HCT116 (cell line): ENCODE measurements at places on chromosomes 12 and 14. TPM values are rescaled to one million over a fixed set of nuclear protein-coding genes. Genes with fewer than 3 reads are reported as not detected.

DNA sequence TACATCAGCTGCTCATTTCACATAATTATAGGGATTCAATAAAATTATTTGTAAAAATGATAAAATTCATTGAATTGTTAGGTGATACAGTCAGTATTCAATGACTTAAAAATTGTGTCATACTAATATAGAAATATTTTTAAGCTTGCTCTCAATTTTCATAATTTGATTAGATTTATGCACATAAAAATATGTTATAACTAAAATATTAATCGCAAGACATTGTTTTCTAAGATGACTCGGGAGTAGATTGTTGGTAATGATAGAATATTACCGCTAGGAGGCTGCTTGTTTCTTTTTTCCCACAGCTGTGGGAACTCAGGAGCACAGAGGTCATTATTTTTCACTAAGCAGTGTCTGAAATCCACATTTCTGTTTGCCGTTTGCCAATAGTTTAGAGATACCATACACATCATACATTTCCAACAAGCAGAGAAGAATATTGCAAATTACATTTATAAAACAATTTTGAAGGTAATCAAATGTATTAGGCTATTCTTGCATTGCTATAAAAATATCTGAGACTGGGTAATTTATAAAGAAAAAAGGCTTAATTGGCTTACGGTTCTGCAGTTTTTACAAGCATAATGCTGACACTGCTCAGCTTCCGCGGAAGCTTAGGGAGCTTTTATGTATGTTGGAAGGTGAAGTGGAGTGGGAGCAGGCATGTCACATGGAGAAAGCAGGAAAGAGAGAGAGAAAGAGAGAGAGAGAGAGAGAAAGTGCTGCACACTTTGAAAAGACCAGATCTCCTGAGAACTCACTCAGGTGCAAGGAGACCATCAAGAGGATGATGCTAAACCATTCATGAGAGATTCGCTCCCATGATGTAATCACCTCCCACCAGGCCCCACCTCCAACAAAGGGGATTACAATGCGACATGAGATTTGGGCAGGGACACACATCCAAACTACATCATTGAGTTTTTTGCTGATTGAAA, 9.2 kb downstream of the CD69 start:
- peak; percentile 12 for DNase-seq
- no peak overlapping the region for H3K27ac ChIP-seq
- peaks cover 28% of the 10 kb centered on the region for H3K27me3 ChIP-seq
- H3K4me1 ChIP-seq: no peaks in the 10 kb centered on the region
- no peaks in the 10 kb centered on the region for H3K36me3 ChIP-seq

GPR33 gene
- not detected for total RNA-seq

DNA sequence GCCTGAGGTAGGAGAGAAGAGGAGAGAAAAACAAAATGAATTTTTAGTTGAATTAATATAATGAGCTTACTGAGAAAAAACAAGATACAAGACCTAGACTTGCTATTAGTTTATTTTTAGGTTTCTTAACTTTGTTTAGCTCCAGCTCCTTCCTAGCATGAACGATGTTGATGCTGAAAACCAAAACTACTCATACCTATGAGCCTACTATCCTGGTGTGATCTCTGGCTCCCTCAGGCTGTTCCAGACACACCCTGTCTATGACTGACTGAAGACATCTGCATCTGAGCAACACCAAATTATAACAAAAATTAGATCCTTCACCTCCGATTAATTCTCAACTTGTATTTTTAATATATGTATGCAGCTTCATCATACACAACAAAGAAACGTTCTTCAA, 190.4 kb downstream of the SLC5A8 start:
- H3K4me3 ChIP-seq: no peak overlapping the region
- H3K27ac ChIP-seq: no peak overlapping the region
- peaks cover 62% of the 10 kb centered on the region for H3K4me1 ChIP-seq
- H3K36me3 ChIP-seq: no peaks in the 10 kb centered on the region
- DNase-seq: no peak
- H3K27me3 ChIP-seq: no peaks in the 10 kb centered on the region

- H3K4me3 ChIP-seq: no peak overlapping the region
- no peaks in the 10 kb centered on the region for H3K36me3 ChIP-seq
- DNase-seq: no peak
- H3K27me3 ChIP-seq: no peaks in the 10 kb centered on the region
- no peak overlapping the region for H3K27ac ChIP-seq
These were observed 40.5 kb downstream of the CD163L1 start for GRCh38 chr12:7403466-7403865.

DNA sequence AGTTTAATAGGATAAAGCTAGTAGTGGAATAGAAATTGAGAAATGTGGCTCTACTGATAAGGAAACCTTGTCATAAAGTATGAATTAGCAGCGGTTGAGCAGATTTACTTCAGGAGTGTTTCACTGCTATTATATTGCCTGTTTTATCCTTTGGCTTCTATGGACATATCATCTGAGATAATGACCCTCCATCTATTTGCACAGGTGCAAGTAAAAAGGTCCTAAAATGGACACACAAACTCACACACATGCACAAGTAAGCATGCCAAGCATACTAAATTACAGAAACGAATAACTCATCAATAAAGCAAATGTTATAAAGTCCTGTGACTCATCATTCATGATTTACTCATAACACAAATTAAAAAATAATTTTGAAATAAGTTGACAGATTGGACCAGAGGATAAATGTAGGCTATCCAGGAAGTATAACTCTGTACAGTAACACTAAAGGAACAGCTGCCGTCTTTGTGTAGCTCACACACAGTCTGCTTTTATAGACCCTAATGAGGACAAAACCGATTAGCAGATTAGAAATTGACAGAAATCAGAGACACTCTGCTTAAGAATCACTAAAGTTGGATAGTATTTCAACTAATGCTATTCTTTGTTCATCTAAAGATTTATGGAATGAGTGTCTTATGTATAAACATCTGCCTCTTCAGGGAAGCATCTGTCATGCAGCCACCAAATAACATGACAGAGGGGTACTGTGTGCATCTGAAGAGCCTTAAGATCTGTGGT, 73.9 kb downstream of the SYT1 start:
- H3K27ac ChIP-seq: no peak overlapping the region
- H3K36me3 ChIP-seq: 0 out of 2 replicates have a peak, but pooled peaks cover 5% of the 10 kb centered on the region
- no peaks in the 10 kb centered on the region for H3K4me1 ChIP-seq
- DNase-seq: no peak
- H3K4me3 ChIP-seq: no peak overlapping the region

GRCh38 chr12:31234955-31235867, 90.7 kb downstream of the SINHCAF start:
- H3K4me3 ChIP-seq: no peak overlapping the region
- no peaks in the 10 kb centered on the region for H3K36me3 ChIP-seq
- H3K4me1 ChIP-seq: no peaks in the 10 kb centered on the region
- no peak overlapping the region for H3K27ac ChIP-seq
- DNase-seq: peak; percentile 18

GRCh38 chr12:3929875-3930615, 56.8 kb upstream of the PARP11 start:
- H3K27ac ChIP-seq: no peak overlapping the region
- DNase-seq: no peak
- H3K36me3 ChIP-seq: no peaks in the 10 kb centered on the region
- H3K27me3 ChIP-seq: peaks cover 88% of the 10 kb centered on the region

- no peak overlapping the region for H3K27ac ChIP-seq
- H3K27me3 ChIP-seq: no peaks in the 10 kb centered on the region
- no peaks in the 10 kb centered on the region for H3K4me1 ChIP-seq
- H3K4me3 ChIP-seq: no peak overlapping the region
- no peak for DNase-seq
- no peaks in the 10 kb centered on the region for H3K36me3 ChIP-seq
These were observed 268.7 kb downstream of the FBXL14 start for GRCh38 chr12:1325666-1326065.

- no peak for DNase-seq
- H3K27ac ChIP-seq: no peak overlapping the region
- H3K27me3 ChIP-seq: no peaks in the 10 kb centered on the region
- H3K4me3 ChIP-seq: no peak overlapping the region
These were observed 40.5 kb downstream of the ALKBH1 start for GRCh38 chr14:77667331-77667730.

DNA sequence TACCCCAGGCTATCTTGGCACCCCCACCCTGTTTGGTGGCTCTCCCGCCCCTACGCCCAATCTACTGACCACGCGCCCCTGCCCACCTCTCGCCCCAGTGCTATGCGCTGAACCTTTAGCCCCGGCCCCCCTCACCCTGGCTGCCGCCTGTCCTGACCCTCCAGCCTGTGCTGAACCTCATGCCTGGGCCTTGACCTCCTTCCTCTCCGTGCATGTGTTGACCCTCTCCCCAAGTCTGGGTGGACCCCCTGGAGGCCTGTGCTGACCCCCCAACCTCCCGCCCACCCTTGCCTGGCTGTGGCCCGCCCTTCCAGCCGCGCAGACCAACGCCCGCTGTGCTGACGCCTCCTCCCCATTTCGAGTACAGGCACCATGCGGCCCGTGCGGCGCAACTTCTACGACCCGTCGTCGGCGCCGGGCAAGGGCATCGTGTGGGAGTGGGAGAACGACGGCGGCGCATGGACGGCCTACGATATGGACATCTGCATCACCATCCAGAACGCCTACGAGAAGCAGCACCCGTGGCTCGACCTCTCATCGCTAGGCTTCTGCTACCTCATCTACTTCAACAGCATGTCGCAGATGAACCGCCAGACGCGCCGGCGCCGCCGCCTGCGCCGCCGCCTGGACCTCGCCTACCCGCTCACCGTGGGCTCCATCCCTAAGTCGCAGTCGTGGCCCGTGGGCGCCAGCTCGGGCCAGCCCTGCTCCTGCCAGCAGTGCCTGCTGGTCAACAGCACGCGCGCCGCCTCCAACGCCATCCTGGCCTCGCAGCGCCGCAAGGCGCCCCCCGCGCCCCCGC, 20.7 kb downstream of the DTX1 start:
- H3K4me3 ChIP-seq: no peak overlapping the region
- H3K36me3 ChIP-seq: no peaks in the 10 kb centered on the region
- no peak overlapping the region for H3K27ac ChIP-seq
- no peak for DNase-seq
- no peaks in the 10 kb centered on the region for H3K4me1 ChIP-seq
- H3K27me3 ChIP-seq: no peaks in the 10 kb centered on the region

DNA sequence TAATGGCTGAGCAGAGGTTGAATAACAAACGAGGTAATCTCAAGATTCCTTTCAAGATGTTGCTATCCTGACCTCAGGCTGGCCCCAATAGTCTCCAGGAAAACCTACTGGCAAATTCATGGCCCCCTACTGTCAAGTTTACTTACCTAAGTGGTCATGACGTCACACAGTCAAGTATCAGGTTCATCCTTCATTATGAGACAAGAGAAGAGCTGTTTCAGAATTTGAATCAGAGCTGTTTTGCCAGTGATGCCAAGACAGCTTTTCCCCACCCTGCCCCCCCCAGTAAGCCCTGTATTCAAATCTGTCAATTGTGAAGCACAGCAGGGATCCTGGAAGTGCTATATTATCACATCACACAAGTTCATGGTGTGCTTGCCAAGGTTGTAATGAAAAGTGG, 509.6 kb downstream of the NOVA1 start:
- H3K27ac ChIP-seq: no peak overlapping the region
- H3K4me1 ChIP-seq: no peaks in the 10 kb centered on the region
- DNase-seq: no peak
- H3K4me3 ChIP-seq: no peak overlapping the region
- H3K27me3 ChIP-seq: no peaks in the 10 kb centered on the region
- no peaks in the 10 kb centered on the region for H3K36me3 ChIP-seq

SLC25A47 gene
- 0.17 TPM for total RNA-seq

HOTAIR gene
- total RNA-seq: 0.25 TPM

DNA sequence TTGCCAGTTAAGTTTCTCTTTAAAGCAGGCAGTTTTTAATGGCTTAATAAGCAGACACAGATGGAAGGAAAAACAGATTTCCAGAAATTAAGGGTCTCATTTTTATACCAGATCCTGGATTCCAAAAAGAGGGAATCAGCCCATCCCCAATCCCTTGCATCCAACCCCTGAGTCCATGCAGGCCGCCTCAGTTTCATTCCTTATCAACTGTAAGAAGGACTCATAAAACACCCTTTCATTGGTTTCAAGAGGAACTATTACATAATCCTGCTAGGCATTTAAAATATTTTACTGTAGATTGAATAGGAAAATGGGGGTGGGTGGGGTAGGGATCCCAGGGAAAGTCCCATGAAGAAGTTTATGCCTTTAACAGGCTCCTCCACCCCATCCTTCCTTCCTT, 9.4 kb downstream of the CCDC184 start:
- peaks cover 5% of the 10 kb centered on the region; the same call in 1 of the 2 replicates for H3K4me1 ChIP-seq
- H3K27ac ChIP-seq: no peak overlapping the region
- no peak overlapping the region for H3K4me3 ChIP-seq

KRT72 gene
- 0.17 TPM for total RNA-seq

COL2A1 gene
- total RNA-seq: 0.22 TPM

DNA sequence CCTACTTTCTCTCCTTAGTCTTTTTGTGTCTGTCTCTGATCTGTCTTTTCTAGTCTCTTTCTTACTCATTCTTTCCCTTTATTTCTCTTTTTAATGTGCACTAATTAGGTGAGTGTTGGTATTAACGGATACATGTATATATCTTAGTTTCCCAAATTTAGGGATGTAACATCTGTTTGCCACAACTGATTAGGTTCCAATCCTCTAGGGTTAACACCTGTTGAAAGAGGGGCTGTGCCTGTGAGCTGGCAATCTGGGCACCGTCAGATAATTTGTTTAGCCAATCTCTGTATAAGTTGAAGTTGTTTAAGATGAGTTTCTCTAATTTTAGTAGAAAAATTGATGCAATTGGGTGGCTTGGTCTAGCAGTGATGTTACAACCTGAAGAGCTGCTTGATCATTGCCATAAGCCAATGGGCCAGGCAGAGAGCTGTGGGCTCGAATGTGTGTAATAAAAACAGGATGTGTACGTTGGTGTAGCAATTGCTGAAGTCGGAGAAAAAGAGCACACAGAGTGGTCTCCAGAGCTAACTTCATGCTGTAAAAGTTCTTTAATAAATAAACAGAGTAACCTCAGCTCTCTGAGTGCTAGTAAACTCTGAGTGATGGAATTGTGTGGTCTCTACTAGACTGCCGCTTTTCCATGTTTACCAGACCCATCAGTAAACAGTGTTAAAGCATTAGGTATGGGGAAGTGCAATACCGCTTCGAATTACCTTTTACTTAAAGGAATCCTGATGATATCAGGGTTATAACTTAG, 18.3 kb upstream of the LYZ start:
- H3K36me3 ChIP-seq: no peaks in the 10 kb centered on the region
- peaks cover 11% of the 10 kb centered on the region; the same call in 1 of the 2 replicates for H3K27me3 ChIP-seq
- H3K27ac ChIP-seq: no peak overlapping the region
- no peaks in the 10 kb centered on the region for H3K4me1 ChIP-seq
- no peak for DNase-seq

SLC6A15 gene
- 0.07 TPM for total RNA-seq
